ENCODE measurements at places on chromosomes 13 and 19. TPM values are rescaled to one million over a fixed set of nuclear protein-coding genes. Genes with fewer than 3 reads are reported as not detected.

- DNase-seq = no peak
These were observed 63.9 kb upstream of the SLITRK5 start for GRCh38 chr13:87607266-87607665.

- DNase-seq = no peak
These were observed 1935.9 kb upstream of the PCDH20 start for GRCh38 chr13:63351533-63351932.

- no peak for DNase-seq
These were observed 111.0 kb downstream of the HSPH1 start for GRCh38 chr13:31050486-31051400.

DNA sequence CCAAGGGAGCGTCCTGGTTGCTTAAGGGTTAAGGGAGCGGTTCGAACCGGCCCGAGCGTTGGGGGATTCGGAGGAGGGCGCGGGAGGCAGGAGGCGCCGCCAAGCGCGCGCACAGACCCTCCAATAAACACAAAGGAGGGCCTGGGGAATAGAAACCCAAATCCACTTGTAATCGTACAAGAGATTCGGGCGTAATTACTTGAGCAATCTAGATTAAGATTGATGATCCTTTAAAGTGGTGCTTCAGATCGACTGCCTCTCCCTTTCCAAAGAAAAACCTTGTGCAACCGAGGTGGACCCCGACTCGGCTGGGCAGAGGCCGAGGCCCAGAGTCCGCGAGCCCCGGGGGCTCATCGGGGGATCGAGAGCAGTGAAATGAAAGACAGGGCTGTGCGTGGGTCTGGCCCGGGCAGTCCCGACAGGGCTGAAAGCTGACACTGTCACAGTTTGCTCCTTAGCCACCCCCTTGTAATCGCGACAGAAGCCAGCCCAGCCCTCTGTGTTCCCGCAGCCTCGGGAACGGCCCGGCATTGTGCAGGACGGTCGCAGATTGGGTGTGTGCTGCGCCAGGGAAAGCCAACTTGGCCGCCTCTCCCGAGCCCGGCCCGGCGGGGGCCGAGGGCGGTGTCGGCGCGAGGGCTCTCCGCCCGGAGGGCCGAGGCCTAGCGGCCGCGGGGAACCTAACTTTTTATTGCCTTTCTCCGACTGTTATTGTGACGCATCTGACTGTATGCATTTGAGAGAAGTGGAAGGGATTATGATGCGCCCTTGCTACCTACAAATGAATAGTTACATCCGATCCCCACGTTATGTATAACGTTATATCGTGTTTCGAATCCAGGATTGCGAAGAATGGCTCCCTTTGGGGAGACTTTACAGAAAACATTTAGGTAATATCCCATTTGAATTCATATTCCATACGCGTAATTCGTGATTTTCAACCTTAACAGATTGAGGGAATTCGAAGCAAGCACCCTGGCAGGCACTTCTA is 5.5 kb downstream of the MAB21L1 start:
- DNase-seq = no peak

DNA sequence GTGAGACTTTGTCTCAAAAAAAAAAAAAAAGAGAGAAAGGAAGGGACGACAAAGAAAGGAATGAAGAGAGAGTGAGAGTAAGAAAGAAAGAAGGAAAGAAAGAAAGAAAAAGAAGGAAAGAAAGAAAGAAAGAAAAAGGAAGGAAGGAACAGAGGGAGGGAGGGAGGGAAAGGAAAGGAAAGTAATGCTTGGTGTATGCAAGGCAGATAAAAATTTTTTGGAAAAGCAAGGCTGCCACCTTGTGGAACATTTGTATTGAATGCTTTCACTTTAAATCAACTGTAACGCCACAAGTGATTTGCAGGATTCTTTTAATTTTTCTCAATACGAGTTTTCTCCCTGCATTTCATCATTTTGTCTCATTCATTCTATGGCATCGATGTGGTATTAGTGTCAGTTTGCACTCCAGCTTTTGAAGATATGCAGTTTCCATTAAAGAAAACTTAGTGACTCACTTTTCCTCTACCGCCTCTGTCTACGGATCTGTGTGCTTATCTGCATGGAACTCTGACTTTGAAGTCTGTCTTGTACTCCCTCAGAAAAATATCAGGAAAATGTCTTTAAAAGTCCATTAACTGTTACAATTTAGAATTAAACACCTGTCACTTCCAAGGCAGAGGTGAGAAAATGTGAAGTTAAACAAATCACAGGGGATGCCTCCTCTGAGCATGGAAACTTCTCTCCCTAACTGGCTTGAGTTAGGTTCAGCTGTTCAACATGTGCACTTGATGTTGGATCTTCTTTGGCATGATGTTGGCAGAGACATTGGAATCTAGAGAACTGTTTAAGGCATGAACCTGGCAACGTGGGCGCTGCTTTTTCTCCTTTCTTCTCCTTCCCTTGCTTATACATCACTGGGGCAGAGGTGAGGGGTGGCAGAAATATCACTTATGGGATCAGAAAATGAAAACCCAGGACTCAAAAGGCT is 20.0 kb upstream of the ZDHHC20 start:
- DNase-seq = no peak

GRCh38 chr19:46015687-46016425 is 7.0 kb downstream of the PGLYRP1 start:
- DNase-seq = no peak

- no peak for DNase-seq
These were observed 39.7 kb downstream of the USP12 start for GRCh38 chr13:27131906-27132305.

DNA sequence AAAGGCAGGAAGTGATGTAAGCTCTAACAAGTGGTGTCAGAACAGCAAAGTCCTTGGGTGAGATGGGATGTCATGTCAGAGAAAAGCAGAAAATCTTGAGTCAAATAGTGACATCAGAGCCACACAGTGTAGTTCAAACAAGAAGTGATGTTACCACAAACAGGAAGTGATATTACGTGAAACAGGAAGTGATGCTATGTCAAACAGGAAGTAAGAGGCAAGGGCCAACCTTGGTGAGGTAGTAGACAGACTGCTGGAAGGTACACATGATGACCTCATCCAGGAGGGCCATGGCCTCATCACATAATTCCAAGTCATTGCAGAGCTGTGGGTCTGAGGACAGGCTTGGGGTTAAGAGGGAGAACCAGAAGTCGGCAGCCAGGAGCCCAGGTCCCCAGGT is 7.0 kb upstream of the MAMSTR start:
- no peak for DNase-seq

DNA sequence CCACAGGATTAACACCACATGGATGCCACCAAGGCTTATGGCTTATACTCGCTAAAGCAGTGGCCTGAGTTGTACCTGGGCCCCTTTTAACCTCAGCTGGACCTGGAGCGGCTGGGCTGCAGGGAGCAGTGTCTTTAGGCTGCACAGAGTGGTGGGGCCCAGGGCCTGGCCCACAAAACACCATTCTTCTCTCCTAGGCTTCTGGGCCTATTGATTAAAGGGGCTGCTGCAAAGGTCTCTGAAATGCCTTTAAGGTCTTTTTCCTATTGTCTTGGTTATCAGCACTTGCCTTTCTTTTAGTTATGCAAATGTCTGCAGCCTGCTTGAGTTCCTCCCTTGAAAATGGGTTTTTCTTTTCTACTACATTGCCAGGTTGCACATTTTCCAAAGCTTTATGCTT is 973.9 kb upstream of the PRR20A start:
- no peak for DNase-seq

- DNase-seq = no peak
These were observed 6.8 kb upstream of the MBNL2 start for GRCh38 chr13:97215325-97215724.

DNA sequence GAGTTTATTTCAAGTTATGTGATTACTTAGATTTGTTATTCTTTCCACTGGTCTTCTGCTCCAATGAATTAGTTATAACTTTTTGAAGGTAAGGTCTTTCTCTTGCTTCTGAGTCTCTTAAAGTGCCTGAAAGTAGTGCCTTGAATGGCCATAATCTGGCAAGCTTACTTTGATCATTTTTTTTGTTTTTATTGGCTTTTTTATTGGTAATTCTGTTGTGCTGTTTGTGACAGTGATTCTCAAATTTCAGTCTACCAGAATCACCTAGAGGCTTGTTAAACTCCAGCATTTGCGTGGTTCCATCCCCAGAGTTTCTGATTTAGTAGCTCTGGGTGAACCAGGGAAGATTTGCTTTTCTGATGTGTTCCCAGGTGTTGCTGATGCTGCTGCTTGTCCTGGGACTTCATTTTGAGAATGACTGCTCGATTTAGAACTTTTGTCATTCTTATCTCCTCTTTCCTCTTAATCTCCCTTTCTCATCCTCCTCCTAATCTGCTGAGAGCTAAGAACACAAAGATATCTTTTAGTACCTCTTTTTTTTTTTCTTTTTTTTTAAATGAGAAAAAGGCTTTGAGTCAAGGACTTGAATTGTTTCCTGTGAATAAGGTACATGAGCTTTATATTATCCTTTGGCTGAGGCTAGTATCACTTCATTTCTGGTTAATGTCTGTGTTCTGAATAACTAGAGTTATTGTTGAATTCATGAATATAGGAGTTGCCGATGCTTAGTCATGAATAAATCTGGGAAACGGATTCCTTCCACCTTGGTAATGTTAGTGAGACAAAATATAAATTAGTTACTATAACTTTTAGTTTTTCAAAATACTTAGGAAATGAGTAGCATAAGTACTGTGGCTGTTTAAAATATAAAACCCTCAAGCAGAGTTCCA is 91.4 kb downstream of the PAN3 start:
- no peak for DNase-seq

GRCh38 chr19:39864118-39864517 is 17.9 kb upstream of the FBL start:
- DNase-seq = no peak

- DNase-seq = no peak
These were observed 96.3 kb downstream of the MYCBP2 start for GRCh38 chr13:77230560-77230959.

DNA sequence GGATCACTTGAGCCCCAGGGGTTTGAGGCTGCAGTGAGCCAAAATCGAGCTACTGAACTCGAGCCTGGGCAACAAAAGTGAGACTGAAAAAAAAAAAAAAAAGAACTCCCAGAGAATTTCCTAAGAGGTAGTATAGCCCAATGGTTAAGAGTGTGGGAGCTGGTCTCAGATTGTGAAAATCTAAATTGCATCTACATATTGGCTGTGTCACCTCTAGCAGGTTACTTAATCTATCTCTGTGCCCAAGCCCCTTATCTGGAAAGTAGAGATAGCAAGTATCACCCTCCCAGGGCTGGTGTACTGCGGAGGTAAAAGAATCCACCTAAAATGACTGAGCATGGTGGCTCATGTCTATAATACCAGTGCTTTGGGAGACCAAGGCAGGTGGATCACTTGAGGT is 3.7 kb upstream of the PLAUR start:
- DNase-seq = no peak

DNA sequence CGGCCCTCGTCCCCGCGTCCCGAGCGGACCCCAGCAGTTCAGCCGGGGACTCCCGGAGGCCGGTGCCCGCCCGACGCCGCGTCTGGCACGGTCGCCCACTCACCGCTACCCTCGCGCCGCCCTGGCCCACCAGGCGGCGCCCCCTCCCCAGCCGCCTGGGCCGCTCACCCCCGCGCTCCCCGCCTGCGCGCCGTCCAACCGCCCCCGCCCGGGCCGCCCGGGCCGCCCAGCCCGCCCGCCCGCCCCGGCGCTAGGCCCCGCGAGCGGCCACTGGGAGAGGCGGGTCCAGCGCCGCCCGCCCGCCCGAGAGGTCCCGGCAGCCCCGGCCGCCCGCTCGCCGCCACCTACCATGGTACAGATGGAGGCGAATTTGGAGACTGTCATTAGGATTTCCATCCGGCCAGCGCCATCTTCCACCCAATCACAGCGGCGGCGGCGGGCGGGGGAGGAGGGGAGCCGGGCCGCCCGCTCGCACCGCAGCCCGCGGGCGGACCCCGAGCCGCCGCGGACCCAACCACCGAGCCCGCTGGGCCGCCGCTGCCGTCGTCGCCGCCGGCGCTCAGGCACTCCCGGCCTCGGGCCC is at the start of gene USP12:
TSS of gene USP12 (minus strand) at position 568 of the 583 bp plus-strand sequence. CDS start at position 396, 172 bp downstream.
- no peak for DNase-seq

DNA sequence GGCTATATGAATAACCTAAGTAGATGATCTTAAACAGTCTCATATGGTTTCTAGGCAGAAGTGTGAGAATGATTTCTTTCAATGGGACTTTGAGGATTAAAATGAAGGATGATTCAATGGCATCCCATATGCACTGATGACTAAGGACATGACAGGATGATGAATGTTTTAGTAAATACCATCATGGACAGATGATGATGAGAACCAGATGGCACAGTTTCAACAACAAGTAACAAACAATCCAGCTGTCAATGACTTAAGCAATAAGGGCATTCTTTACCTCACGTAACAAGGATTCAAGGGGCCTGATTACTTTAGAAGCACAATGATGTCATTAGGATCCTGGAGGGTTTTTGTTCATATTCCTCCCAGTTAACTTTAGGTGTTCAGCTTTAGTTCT is 2678.4 kb downstream of the PCDH9 start:
- no peak for DNase-seq

GRCh38 chr13:63628310-63628709 is 2212.7 kb upstream of the PCDH20 start:
- DNase-seq = no peak

DNA sequence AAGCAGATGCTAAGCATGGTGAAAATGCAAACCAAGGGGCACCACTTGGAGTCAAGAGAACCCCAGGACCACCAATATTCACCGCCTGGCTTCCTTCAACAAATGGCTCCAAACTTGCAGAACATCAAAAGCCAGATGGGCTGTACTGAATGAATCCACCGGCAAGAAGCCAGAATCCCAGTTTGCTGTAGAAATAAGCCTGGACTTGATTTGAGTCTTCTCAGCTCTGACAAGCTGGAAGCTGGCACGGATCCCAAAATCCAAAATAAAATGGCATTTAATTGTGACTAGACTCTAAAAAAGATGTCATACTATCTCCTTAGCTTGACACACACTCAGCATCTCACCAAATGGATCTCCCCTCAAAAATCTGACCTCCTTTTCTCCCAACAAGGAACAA is 11.9 kb downstream of the EFNB2 start:
- no peak for DNase-seq

PIK3R2 gene
- total RNA-seq = 4.2 TPM

MCEMP1 gene
- total RNA-seq = 2.0 TPM

ZNF497 gene
- 1.1 TPM for total RNA-seq

GARIN5A gene
- 0.52 TPM for total RNA-seq

ZNF66 gene
- 1.3 TPM for total RNA-seq

ZNF526 gene
- 8.6 TPM for total RNA-seq

ZNF550 gene
- 4.0 TPM for total RNA-seq

EPN1 gene
- total RNA-seq = 125 TPM

LIG4 gene
- 10.9 TPM for total RNA-seq

GPR12 gene
- total RNA-seq = not detected

CYP2B6 gene
- not detected for total RNA-seq

Data from esophagus muscularis mucosa (tissue), 4 donors.